ENCODE measurements at places on chromosomes 5 and 9. TPM values are rescaled to one million over a fixed set of nuclear protein-coding genes. Genes with fewer than 3 reads are reported as not detected.

NIM1K gene
- not detected for total RNA-seq

DNA sequence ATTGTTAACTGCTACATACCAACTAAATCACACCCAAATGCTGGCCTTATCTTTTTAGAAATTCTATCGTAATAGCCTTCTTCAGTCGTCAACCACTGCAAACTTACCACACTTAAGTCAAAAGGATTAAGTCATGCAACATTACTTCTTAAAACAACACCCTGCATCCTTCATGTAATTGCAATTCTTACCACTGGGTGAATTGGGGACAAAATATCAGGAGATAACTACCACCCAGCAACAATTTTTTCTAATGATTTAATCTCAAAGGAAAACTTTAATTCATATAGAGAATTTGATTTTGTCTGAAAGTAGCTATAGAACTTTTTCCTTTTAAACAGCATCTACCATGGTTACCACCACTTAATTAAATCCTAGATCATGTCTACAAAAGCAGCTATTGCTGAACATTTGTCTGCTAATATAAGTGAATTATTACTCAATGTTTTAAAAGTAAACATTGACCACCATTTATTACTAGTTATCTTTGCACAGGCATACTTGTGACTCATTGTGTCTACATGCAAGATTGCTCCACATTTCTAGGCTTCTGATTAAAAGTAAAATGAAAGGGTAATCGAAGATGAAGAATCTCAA lies 10.5 kb downstream of the MLLT3 start:
- no peak for DNase-seq

DNA sequence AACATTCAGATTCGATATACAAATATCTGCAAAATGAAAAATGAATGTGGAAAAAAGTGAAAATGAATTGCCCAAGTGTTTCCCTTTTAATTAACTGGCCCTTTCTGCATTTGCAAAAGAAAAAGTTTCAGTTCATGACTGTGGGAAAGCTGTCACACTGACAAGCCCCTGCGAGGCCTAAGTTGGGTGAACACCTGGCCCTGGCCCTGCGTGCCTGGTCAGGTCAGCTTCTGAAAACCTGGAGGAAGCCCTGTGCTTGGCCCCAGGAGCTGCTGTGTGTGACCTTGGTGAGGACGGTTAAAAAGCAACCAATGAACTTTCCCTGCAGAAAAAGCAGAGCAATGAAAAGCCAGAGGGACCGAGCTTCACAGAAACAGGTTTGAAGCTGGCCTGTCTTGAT lies 41.0 kb upstream of the SHC3 start:
- DNase-seq, result no peak

- DNase-seq, result no peak
Measured at GRCh38 chr5:96562614-96563013, 99.6 kb upstream of the CAST start.

DNA sequence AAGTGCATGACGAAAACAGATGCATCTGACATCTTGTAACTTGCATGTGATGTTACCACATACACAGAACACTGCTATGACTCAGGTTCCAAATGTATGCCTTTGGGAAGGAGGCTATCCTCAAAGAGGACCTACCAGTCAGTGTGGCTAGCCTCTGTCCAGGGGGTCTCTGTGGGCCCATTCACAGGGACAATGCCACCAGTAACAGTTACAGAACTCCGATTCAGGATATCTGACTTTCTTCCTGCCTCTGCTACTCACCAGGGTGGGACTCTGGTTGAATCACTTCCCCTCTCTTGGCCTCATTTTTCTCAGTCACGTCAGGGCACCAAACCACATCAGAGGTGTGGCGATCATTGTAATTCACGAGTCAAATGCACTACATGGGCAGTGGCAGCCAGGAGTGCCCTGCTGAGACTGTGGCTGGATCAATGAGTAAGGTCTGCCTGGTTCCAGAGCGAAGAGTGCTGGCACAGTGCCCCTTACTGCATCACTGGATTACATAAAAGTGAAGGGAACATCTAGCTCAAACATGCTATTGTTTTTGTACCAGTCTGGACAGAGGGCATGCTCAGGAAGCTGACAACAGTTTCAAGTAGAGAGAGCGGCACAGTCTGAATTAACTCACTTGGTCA lies 13.2 kb downstream of the ATOX1 start:
- peak; percentile 89 for DNase-seq
